A549 treated with dexamethasone at 1 μM for 4 hours (cell line): ENCODE measurements at places on chromosomes 4 and X. TPM values are rescaled to one million over a fixed set of nuclear protein-coding genes. Genes with fewer than 3 reads are reported as not detected.

Gene VEGFC
- total RNA-seq = 8.5 to 10.6 TPM (median 9.0 TPM) in 5 replicates

Gene MAGEB18
- total RNA-seq = not detected in 5 replicates

Gene INTU
- 0.99 to 1.5 TPM (median 1.3 TPM) in 5 replicates for total RNA-seq

Gene KLHL4
- 5.2 to 7.7 TPM (median 7.0 TPM) in 5 replicates for total RNA-seq

Gene SMPX
- 0.11 to 0.14 TPM in 2 of 5 replicates, not detected in the others for total RNA-seq

Gene JCHAIN
- total RNA-seq = 0.06 to 0.23 TPM (median 0.14 TPM) in 4 of 5 replicates, not detected in the other

Gene ATP8A1
- 0.02 to 0.15 TPM (median 0.04 TPM) in 5 replicates for total RNA-seq

Gene RAB39B
- 0.71 to 1.0 TPM (median 0.80 TPM) in 5 replicates for total RNA-seq

Gene FAAH2
- total RNA-seq = 0.06 to 0.19 TPM (median 0.16 TPM) in 5 replicates

Gene TIGD2
- total RNA-seq = 5.9 to 6.9 TPM (median 6.6 TPM) in 5 replicates

Gene CT45A5
- 0.09 to 0.22 TPM in 2 of 5 replicates, not detected in the others for total RNA-seq

Gene GAGE1
- 0.17 TPM in 1 of 5 replicates, not detected in the others for total RNA-seq

Gene PCDH10
- total RNA-seq = 0.12 to 0.21 TPM (median 0.14 TPM) in 5 replicates

Gene ITGB1BP2
- total RNA-seq = 0.48 to 1.1 TPM (median 0.94 TPM) in 5 replicates

Gene SLC9A7
- total RNA-seq = 9.3 to 13.8 TPM (median 12.7 TPM) in 5 replicates

Gene PPEF2
- not detected in 5 replicates for total RNA-seq

Gene PDE6B
- total RNA-seq = not detected in 5 replicates

Gene MAGEA9B
- not detected in 5 replicates for total RNA-seq

Gene NPY1R
- total RNA-seq = 0.07 to 0.17 TPM (median 0.11 TPM) in 3 of 5 replicates, not detected in the others

Gene CTAG1A
- total RNA-seq = not detected in 5 replicates

Gene JAKMIP1
- 0.08 TPM in 1 of 5 replicates, not detected in the others for total RNA-seq

Gene ZXDB
- total RNA-seq = 7.9 to 11.9 TPM (median 10.3 TPM) in 5 replicates

Gene SLC49A3
- 0.09 to 0.25 TPM (median 0.13 TPM) in 5 replicates for total RNA-seq

Gene HSPA4L
- total RNA-seq = 6.2 to 7.8 TPM (median 7.3 TPM) in 5 replicates

Gene SMIM31
- 0.14 to 0.17 TPM in 2 of 5 replicates, not detected in the others for total RNA-seq

Gene DCAF4L1
- 0.07 to 0.15 TPM (median 0.13 TPM) in 5 replicates for total RNA-seq

Gene VCX3B
- total RNA-seq = not detected in 5 replicates

Gene HSFX2
- 0.08 to 0.38 TPM (median 0.19 TPM) in 3 of 5 replicates, not detected in the others for total RNA-seq
